ENCODE measurements at places on chromosomes 2 and 18.

DNA sequence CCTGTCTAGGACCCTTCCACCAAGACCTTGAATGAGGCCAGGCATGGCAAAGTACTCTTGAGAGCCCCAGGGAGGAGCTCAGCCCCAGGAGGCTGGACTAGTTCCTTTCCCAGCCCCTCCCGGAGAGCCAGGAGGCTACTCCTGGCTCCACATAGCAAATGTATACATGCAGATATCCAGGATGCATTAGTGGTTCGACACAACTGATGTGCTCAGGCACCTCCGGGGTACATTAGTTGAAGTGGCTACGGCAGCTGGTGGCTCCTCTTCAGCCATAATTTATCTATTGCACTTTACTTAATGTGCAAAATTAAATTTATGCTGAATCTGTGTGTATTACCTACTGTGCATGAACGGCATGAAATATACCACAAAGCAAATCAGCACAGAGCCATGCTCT lies 182.8 kb upstream of the MEIS1 start:
- no peaks in the 10 kb centered on the region for H3K27me3 ChIP-seq
- H3K36me3 ChIP-seq, result no peaks in the 10 kb centered on the region
- no peak for DNase-seq
- H3K27ac ChIP-seq, result no peak overlapping the region
- H3K4me1 ChIP-seq, result peaks cover 16% of the 10 kb centered on the region

- no peak overlapping the region for H3K4me3 ChIP-seq
- no peak overlapping the region for H3K27ac ChIP-seq
- DNase-seq, result no peak
- H3K27me3 ChIP-seq, result peaks cover 6% of the 10 kb centered on the region
- H3K4me1 ChIP-seq, result no peaks in the 10 kb centered on the region
Observed at GRCh38 chr18:2108591-2108990, 462.7 kb downstream of the METTL4 start.

DNA sequence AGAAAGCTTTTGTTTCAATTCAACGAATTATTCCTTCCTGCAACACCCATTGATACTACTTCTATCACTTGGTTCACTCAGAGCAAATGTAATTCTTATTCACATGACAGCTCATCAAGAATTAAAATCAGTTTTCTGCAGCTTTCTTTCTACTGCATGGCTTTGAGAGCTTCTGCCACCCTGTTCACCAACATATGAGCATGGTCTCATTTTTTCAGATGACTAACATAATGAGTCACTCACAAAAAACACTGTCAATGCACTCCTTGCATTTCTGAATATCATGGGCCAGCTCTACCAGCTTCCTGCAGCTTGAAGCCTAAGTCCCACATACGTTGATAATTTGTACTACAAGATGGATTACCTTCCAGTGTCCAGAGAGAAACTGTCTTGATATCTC lies 342.9 kb downstream of the LRATD1 start:
- H3K27ac ChIP-seq, result no peak overlapping the region
- no peak overlapping the region for H3K4me3 ChIP-seq
- DNase-seq, result no peak

DNA sequence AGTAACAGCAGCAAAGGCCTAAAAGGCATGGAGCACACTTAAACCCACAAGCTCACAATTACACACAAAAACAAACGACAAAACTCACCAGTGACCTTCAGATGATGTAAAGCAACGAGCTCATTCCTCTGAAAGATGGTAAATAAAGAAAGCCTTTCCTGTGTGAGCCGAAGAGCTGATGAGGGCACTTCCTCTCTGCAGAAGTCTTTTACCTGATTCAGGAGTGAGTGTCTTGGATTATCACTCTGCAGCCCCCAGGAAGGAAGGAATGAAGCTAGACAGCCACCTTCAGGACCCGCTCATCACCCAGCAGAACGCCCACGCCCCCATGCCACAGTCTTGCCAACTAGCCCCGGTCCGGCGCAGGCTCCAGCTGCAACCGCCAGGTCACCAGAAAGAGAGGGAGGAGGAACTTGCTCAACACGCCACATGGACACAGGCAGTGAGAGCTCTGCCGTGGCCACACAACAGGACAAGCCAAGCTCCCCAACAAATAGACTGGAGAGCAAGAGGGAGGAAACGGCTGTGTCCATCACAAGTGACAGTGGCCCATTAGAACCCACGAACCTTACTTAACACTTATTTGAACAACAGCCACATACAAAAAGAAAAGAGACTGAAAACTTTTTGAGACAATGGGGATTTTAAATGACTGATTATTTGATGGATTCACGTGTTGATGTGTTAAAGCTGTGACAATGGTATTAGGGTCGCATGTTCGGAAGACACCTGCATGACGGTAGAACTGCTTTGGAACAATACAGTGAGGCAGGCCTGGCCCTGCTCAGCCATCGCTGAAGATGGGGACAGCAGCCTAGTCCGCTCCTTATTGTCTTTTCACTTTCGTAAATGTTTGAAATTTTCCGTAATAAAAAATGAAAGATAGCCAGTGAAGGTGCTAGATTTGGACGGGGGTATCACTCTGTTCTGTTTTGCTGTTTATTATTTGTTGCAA lies 127.3 kb downstream of the HDAC4 start:
- no peak overlapping the region for H3K4me3 ChIP-seq
- no peak for DNase-seq
- H3K27me3 ChIP-seq, result no peaks in the 10 kb centered on the region
- peaks cover 7% of the 10 kb centered on the region for H3K4me1 ChIP-seq

GRCh38 chr2:136496966-136497365 lies 268.4 kb upstream of the THSD7B start:
- H3K36me3 ChIP-seq, result no peaks in the 10 kb centered on the region
- peaks cover 30% of the 10 kb centered on the region for H3K27me3 ChIP-seq
- H3K4me1 ChIP-seq, result no peaks in the 10 kb centered on the region
- DNase-seq, result no peak
- H3K4me3 ChIP-seq, result no peak overlapping the region
- no peak overlapping the region for H3K27ac ChIP-seq

DNA sequence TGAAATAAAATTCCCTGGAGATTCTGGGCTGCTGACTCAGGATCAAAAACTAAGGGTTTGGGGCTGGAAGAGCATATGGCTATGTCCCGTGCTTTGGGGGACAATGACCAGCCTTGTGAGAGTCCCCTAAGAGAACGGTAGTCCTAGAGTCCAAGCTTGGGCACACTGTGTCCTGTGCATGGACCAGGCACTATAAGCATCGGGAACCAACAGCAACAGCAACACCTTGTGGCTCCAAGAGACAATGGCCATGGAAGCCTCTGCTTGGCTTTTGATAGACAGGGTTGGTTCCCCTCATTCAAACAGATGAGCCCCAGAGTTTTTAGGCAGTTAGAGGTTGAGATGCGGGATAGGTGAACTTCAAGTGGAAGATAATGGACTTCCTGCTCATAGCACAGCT lies 294.4 kb upstream of the CHAC2 start:
- no peaks in the 10 kb centered on the region for H3K36me3 ChIP-seq
- no peak overlapping the region for H3K27ac ChIP-seq
- H3K4me1 ChIP-seq, result no peaks in the 10 kb centered on the region
- no peaks in the 10 kb centered on the region for H3K27me3 ChIP-seq

DNA sequence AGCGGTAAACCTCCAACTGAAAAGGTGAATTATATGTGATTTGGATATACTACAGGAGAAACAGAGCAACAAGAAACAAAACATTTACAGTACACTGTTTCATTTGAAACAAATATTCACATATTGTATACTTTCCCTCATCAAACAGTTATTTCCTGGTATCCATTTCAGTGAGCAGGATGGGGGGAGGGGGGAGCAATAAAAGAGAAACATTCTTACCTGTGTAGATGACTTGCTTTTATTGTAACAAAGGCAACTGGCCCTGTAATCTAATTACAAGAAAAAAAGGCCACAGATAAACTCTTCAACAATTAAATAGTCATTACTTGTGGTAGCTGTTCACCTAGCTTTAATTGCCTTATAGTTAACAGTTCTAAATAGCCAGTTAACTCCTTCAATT lies 3.9 kb upstream of the PPP1CB start:
- H3K27ac ChIP-seq, result no peak overlapping the region
- H3K27me3 ChIP-seq, result no peaks in the 10 kb centered on the region
- H3K36me3 ChIP-seq, result no peaks in the 10 kb centered on the region
- no peak for DNase-seq
- peaks cover 20% of the 10 kb centered on the region for H3K4me1 ChIP-seq

GRCh38 chr18:36314754-36315153 lies 17.2 kb downstream of the FHOD3 start:
- H3K27me3 ChIP-seq, result no peaks in the 10 kb centered on the region
- peaks cover 3% of the 10 kb centered on the region for H3K36me3 ChIP-seq
- H3K4me3 ChIP-seq, result no peak overlapping the region
- no peak for DNase-seq

DNA sequence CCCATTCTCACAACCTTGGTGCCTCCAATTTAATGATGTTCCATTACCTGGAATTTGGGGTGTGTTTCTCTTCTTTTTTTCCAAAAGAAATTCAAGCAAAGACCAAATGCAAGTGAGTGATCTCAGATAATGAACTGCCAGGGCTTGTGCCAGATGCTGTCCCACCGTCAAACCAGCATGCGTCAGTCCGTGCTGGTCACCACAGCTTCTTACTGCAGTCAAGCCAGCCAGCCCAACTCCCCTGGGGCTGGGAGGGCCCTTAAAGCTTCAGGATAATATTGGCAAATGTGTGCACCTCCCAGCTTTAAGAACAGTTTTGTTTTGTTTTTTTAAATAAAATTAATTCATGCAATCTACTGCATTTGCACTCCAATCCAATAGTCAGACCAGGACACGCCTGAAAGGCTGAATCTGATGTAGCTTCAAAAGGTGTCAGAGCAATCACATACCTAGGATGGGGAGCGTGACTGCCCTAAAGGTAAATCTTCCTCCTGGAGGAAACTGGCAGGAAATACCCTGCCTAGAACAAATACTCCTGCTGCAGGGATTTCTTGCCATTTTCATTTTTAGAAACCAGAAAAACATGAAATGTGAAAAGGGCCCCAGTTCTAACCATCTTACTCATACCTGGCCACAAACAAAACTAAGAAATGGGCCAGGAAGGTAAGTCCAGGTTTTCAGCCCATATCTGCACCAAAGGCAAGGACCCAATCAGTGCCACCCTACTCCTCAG lies 26.8 kb upstream of the SP3 start:
- peaks cover 2% of the 10 kb centered on the region for H3K4me1 ChIP-seq
- H3K27me3 ChIP-seq, result peaks cover 37% of the 10 kb centered on the region
- H3K4me3 ChIP-seq, result no peak overlapping the region
- no peak overlapping the region for H3K27ac ChIP-seq
- H3K36me3 ChIP-seq, result no peaks in the 10 kb centered on the region

DNA sequence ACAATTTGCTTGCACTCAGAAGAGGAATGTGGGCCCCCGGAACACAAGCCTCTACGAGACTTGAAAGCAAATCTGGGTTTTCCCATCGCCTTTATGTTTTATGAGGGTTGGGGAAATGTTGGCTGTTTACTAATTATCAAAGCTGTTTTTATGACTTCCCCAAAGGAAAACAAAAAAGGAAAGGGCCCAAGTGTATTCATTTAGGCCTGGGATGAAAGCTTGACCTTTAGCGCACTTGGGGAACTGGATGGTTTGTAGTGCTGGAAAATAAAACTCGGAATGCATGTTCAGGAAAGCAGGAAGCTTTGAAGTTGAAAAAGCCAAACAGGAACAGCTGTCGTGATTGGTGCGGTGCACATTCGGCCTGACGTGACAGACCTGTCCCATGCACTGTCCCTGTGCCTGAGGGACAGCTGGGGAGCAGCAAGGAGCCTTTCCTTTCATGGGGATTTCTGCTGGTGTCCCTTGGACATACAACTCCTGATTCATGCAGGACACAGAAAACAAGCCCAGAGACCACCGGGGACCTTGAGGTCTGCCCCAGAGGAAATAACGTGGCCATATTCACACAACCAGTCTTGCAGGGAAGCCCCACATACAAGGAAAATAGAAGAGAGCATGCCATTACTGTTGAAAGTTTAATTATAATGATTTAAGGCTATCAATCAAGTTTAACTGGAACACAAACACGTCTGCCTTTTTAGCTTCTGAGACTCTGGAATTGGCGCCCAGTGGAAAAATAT lies 169.7 kb upstream of the APCDD1 start:
- no peaks in the 10 kb centered on the region for H3K36me3 ChIP-seq
- H3K27me3 ChIP-seq, result peaks cover 36% of the 10 kb centered on the region
- no peak for DNase-seq
- H3K4me1 ChIP-seq, result no peaks in the 10 kb centered on the region

DNA sequence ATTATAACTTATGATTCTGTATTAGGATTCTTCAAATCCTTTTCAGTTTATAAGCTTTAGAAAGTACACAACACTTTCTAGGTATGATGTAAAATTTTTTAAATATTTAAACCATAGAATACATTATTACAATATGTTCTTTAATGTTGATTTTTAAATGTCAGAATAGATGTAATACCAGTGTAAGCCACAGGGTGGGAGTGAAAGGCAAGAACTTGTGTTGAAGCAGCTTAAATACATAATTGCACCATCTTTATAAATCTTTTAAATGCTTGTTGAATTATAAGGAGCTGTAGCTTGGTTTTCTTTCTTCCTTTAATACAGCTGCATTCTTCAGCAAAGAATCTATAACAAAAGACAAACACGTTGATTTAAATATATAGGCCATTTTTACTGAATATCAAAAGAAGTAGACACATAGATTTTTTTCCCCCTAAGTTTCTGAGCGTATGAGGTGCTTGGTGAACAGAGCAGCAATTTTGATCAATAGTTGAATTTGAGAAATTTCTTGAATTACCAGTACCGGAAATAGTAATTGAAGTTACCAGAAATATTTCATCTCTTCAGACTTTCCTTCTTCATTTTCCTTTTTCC lies 63.0 kb downstream of the TANK start:
- H3K4me1 ChIP-seq, result peaks cover 12% of the 10 kb centered on the region
- H3K27ac ChIP-seq, result no peak overlapping the region
- DNase-seq, result no peak

DNA sequence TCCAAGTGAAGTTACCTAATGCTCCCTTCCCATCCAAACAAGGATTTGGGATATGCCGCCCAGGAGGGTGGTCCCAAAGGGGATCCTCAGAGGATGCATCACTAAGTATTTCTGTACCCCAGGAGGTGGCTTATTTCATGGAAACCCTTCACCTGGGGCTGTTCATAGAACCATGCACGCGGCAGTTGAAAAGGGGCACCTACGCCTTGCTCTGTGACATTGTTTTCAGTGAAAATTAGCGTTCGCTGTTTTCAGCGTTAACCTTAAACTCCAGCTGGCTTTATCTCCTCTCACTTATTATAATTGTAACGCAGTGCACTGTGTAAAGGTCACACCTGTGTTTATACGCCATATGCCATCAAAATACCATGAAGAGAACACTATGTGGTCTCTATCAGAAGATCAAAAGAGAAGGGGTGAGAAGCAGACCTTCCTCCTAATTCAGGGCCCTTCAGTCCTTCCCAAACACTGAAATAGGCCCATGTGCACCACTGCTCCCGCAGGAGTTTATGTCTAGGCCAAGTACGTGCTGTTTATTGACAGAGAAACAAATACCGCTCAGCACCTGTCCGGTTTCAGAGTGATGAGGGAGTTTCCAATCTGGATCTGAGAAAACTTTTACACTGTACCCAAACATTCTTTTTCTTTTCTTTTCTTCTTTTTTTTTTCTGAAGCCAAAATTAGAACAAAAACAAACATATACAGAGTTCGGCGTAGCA lies 162.1 kb downstream of the BCL2 start:
- no peak overlapping the region for H3K4me3 ChIP-seq
- no peak for DNase-seq
- H3K36me3 ChIP-seq, result no peaks in the 10 kb centered on the region

- H3K4me3 ChIP-seq, result no peak overlapping the region
- H3K27me3 ChIP-seq, result no peaks in the 10 kb centered on the region
- no peak overlapping the region for H3K27ac ChIP-seq
- no peaks in the 10 kb centered on the region for H3K4me1 ChIP-seq
- no peaks in the 10 kb centered on the region for H3K36me3 ChIP-seq
Observed at GRCh38 chr2:84782717-84783442, 98.0 kb downstream of the TRABD2A start.

GRCh38 chr2:107990718-107991117 lies 4.4 kb downstream of the SLC5A7 start:
- peaks cover 41% of the 10 kb centered on the region for H3K27me3 ChIP-seq
- H3K4me3 ChIP-seq, result no peak overlapping the region
- no peak for DNase-seq
- H3K36me3 ChIP-seq, result no peaks in the 10 kb centered on the region
- peaks cover 6% of the 10 kb centered on the region for H3K4me1 ChIP-seq
